Upper lobe of right lung (tissue), 1 donor: ENCODE measurements at places on chromosomes 12 and 14.

GRCh38 chr12:66516133-66516532 is 162.7 kb downstream of the GRIP1 start:
- DNase-seq: no peak

GRCh38 chr14:101979666-101980065 is 15.3 kb downstream of the DYNC1H1 start:
- DNase-seq: no peak

GRCh38 chr14:92471919-92472318 is 41.7 kb upstream of the RIN3 start:
- no peak for DNase-seq

DNA sequence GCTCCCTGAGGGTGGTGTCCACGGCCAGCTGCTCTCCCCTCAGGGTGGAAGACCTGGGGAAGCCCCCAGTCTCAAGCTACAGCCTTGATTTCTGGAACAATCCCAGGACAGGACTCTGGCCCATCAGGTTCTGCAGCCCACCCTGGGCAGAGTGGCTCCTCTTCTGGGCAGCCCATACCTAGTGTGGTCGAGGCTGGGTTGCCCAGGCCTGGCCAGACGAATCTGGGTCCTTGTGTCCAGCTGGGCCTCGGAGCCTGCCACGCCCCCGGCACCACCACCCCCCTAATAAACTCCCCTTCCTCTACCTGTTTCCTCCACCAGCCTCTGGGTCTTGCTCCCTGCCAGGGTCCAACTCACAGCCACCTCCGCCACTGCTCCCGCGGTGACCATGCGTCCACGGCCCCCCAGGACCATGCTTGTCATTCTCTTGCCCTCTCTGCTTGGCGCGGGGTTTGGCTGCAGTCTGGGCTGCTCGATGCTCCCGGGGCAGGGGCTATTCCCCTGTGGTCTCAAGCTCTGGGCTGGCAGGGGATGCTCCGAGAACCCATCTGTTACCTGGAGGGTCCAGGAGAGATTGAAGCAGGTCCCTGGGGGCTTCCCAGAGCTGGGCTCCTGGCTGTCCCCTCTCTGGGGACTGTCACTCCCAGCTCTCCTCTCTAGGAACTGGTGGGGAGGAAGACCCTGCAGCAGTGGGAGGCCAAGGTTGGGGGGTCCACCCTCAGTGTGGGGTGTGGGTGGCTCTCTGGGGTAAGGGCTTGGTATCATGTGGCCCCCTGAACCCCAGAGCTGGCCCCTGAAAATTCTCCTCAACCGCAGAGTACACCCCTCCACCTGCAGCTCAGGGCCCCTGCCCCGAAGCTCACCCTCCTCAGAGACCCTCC is 8.7 kb upstream of the GPR132 start:
- no peak for DNase-seq

- no peak for DNase-seq
Measured at GRCh38 chr12:74317078-74317601, 220.5 kb upstream of the ATXN7L3B start.

DNA sequence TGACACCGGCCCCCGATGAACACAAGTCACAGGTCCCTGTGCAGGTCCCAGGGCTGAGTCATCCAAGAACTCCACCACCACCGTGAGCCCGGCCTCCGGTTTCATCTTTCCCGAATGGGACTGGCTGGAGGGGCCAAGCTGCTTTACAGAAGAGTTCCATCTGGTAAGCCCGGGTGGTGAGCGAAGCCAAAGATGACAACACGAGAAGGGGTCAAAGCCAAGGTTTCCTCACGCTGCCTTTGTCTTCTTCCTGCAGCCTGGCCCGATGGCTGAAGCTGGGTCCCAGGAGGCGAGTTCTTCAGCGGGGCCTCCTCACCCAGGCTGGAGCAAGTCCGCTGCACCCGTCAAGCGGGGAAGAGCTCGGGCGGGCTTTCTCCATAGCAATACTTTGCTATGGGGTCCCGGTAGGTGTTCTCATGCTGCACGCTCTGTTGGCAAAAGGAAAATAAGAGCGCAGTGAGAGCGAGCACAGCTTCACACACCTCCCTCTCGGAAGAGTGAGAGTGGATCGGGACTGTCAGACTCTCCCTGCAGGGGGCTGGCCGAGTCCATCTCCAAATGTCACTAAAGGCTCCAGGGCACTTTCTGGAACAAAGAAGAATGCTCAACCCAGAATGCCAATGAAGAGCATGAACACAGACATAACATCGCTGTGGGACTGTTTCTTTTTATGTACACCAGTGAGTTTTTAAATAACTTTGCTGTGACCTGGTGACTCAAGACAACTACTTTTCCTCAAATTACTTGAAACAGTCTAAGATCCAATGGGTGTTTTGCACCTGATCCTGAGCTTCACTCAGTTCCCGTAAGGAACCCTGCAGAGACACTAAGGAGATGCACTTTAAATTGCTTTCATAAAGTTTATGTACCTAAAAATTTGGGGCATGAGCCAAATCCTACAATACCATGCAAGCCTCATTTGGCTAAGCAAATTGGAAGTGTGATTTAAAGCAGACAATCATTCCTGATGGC is 20.1 kb downstream of the SPRING1 start:
- DNase-seq: no peak

GRCh38 chr14:60637479-60638315 is 11.6 kb downstream of the SIX1 start:
- DNase-seq: no peak

GRCh38 chr12:2169489-2169888 is 116.7 kb downstream of the CACNA1C start:
- no peak for DNase-seq

DNA sequence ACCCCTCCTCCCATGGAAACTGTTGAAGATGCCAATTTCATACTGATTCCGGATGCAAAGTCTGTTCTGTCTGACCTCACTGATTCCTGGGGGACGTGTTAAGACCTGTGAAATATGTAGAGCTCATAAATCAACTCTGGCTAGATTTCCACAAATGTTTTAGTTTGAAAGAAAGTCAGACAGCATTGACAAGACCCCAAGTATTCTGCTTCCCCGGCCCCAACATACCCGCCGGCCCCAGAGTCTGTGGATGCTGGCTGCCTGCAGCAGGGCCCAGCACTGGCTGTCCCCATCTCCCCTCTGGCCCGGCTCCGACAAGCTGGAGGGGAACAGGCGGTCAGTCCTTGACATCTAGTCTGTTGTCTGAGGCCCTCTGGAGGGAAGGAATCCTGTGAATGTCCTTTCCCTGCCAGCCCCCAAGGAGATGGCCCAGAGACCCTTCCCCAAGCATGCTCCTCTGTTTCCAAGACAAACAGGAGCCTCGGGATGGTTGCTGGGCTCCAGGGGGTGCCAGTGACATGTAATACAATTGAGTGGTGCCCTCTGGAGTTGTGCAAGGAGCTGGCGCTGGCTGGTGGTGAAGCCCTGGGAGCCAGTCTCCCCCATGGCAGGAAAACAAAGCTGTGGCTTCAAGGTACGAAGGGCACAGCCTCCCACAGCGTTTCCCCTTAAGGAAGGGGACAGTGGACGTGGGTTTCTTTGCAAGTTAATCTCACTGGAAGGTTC is 22.3 kb downstream of the FBLN5 start:
- DNase-seq: no peak

DNA sequence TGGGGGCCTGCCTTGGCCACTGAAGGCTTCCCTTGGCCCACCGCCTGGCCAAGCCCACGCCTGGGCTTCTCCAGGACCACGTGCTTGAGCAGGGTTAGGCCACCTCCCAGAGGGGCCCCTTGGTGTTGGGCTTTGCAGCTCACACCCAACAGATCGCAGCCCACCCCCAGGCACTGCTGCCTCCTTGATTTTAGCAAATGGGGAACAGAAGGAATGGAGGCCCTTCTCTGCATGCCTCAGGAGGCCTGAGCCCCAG is 23.3 kb downstream of the RAB35 start:
- no peak for DNase-seq

DNA sequence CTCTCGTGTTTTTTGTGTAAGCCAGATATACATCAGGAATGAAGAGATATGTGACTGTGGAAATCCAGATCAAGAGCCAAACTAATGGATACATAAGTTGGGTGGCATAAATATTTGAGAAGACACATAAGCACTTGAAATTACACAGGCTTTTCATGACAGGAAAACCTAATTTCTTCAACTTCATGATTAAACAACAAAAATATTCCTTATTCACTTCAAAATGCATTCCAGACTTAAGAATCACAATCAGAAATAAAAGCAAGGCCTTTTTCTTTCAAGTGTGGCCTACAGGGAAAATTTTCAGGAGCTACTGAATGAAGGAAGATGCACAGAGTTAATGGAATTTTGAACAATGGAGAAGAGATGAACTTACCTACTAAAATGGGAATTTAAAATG is 515.6 kb downstream of the FOXG1 start:
- no peak for DNase-seq

DNA sequence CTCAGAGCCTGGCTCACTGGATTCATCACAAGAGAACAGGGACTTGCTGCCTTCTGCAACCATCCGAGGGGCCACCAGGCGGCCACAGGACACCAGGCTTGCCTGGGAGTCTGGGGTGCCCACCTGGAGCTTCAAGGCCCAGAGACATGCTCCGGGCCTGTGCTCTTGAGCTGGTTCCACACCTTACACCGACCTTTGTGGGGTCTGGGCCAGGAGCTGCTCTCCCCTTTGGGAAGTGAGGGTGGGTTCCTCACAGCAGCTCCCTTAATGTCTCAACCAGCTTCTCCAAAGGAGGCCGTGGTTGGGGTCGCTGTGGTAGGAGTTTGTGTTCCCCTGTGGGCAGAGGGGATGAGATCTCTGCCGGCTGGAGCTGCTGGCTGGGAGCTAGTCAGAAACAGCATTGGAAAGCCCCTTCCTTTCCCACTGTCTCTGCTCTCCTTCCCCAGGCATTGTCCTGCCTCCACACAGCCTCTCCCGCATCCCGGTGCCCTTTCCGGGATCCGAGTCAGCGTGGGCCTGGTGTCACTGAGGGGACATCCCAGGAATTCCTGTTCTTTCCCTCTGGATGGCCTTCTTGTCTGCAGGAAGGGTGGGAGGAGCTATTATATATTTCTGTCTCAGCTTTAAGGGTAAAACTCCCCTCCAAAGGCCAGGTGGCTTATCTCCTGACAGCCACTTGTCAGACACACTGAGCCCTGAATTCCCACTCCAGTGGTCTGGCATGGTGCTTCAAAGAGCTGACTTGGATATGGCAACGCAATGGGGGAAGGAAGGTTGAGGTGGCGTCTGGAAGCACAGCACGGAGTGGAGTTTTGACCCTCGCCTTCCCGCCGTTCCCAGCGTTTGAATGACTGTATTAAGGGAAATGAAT is 5.1 kb upstream of the PAPLN start:
- no peak for DNase-seq

- peak; percentile 2 for DNase-seq
Measured at GRCh38 chr12:122407208-122407607, 15.3 kb downstream of the CLIP1 start.

- DNase-seq: no peak
Measured at GRCh38 chr14:33956640-33957039, 5.8 kb upstream of the EGLN3 start.

- no peak for DNase-seq
Measured at GRCh38 chr14:88248606-88249005, 74.5 kb downstream of the KCNK10 start.

- no peak for DNase-seq
Measured at GRCh38 chr14:25120261-25120660, 70.3 kb upstream of the STXBP6 start.

DNA sequence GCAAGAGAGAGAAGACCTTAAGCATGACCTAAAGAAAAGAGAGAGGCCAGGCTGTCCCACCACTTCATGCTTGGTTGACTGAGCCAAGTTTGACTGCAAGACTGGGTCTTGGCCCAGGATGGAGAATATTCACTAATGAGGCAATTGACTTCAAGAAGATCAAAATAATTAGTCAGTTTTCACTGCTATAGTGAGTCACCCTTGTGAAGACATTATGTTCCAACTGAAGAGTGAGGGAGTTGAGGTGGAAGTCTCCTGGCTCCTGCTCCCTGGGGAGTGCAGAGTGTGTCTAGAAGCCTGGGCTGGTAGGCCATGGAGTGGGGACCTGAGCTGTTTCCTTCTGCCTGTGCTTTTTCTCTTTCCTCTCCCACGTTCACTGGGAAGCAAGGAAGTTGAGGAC is 117.6 kb downstream of the CACNA1C start:
- no peak for DNase-seq

DNA sequence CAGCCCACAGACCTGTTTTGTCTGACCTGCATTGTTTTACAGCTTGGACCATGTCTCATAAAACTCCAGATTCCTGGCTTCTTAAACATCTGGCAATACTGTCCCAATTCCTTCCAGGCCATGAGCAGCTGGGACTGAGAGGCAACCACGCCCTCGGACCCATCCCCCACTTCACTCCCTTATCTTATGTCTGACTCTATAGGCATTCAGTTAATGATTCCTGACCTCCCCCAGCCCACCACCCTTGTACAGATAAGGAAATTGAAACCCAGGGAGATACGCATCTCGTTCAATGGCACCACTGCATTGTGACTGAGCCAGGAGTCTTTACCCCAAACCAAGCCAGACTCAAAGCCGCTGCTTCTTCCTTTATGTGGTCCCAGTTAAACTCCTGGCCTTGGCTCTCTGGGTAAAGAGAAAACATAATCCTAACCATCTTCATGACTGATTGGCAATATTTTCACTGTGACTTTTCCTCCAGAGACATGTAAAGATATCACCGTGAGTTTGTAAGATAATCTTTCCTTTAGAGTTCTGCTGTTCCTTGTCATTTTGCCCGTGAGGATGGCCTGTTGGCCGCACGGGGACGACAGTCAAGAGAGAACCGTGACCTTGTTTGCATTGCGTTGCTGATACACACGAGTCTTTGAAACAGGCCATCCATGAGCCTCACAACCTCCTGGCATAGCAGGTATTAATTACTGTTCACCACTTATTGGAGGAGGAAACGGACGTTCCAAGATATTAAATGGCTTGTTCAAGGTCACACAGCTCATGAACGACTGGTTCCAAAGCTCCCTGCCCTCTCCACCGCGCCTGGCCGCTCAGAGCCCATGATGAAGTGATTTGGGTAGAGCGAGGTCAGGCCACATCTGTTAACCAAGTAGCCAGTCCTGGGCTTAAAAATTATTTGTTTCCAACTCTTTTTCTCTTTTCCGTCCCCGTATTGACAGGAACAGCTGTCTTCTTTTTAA is 39.4 kb downstream of the MAP1LC3B2 start:
- no peak for DNase-seq

GRCh38 chr14:72902801-72903530 is 9.1 kb upstream of the DPF3 start:
- no peak for DNase-seq

DNA sequence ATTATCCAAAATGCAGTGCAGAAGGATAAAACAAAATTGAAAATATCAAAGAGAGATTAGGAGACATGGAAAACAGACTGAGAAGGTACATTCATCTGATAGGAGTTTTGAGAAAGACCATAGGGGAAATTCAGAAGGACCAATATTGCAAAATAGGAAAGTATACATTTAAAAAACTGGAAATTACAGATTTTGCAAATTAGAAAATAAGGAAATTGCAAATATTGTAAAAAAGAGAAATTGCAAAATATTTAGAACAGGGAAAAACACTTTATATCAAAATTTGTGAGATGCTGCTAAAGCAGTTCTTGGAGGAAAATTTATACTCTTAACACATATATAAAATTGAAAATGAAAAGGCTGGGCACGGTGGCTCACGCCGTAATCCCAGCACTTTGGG is 192.5 kb downstream of the FBXL14 start:
- no peak for DNase-seq

GRCh38 chr12:100437038-100437841 is 36.4 kb upstream of the NR1H4 start:
- no peak for DNase-seq
